Stimulated activated CD4-positive, alpha-beta T cell treated with anti-CD3 and anti-CD28 coated beads, Interleukin-1b, Interleukin-23, amount 100 ng/mL, for 4 hours (primary cell): ENCODE measurements at places on chromosomes 13 and 19.

- no peak for DNase-seq
These were observed 93.4 kb downstream of the UQCRFS1 start for GRCh38 chr19:29119590-29119989.

DNA sequence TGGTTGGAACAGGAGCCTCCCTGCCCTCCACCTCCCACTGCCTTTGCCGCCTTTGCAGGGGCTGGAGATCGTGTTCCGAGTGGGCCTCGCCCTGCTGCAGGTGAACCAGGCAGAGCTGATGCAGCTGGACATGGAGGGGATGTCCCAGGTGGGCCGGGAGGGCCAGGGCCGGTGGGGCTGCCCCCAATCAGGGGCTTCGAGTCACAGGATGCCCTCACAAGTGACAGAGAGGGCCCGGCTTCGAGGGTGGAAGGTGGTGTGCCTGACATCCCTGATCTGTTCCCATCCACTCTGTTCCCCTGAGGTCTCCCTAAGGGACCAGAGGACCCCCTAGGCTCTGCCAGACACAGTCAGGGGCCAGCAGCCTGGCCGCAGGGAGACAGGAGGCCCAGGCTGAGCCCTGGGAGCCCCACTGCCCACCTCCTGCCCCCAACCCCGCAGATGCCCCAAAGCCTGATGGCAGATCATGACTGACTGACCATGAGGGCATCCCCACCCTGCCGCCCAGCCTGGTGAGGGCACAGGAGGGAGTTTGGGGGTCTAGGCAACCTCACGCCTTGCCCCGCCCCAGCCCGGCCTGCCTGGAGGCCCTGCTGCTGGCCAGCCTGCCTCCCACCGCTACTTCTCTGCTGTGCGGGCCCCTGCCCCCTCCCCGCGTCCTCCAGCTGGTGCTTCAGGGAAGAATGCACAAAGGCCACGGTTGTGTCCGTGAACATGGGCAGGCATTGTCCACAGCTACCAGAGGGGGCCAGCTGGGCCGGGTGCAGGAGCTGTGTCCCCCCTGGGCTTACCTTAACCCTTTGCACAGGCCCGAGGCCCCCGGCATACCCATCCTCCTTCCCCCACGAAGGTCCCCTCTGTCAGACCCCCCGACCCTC is 21.8 kb downstream of the EVI5L start:
- no peak for DNase-seq

DNA sequence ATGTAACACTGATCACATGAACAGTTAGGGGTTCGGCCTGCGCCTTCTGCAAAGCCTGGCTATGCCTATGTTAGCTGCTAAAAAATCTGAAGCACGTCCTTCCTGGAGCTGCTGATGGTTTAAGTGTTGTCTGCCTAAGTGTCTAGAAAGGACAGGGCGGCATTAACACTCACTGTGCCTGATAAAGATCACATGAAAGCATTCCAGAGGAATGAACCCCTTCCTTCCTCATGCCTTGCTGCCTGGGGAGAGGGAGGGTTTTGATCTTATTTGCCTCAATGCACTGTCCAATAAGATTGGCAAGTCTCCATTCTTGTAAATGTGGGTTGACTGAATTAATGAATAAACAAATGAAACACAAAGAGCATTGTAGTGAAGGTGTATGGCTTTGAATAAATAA is 5.2 kb downstream of the DOCK9 start:
- DNase-seq = no peak

- DNase-seq = no peak
These were observed 157.4 kb downstream of the MZT1 start for GRCh38 chr13:72570019-72570418.

- no peak for DNase-seq
These were observed 661.5 kb downstream of the FGF9 start for GRCh38 chr13:22332416-22332815.

DNA sequence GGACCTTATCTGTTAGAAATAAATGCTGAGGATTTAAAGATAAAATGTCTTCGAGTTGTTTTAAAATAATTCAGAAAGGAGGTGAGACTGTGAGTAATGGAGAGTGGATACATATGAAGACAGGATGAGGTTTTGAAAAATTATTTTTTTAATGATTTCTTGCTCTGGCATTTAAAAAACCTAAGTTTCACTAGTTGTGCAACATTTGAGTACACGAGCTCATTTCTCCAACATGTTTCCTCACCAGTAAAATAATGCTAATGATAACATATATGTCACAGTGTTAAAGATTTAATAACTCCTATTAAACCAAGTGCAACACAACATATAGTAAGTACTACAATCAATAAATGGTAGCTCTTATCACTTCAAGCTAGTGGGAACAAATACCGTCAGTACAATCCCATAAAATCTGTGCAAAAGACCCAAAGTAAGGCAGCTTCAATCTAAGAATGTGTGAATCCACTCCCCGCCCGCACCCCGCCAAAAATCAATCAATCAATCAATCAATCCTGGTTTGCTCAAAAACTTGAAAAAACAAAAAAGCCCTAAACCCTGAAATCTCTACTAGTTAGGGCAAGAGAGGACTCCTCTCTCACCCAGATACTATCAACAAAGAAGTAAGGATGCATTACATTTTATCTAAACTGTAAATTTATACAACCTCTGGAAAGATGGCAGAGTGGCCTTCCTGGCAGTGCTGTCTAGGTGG is 1.3 kb downstream of the ALG5 start:
- DNase-seq = no peak

GRCh38 chr19:1658150-1659083 is 6.0 kb upstream of the TCF3 start:
- DNase-seq = no peak

- no peak for DNase-seq
These were observed 58.8 kb upstream of the ZNF681 start for GRCh38 chr19:23817519-23817918.

DNA sequence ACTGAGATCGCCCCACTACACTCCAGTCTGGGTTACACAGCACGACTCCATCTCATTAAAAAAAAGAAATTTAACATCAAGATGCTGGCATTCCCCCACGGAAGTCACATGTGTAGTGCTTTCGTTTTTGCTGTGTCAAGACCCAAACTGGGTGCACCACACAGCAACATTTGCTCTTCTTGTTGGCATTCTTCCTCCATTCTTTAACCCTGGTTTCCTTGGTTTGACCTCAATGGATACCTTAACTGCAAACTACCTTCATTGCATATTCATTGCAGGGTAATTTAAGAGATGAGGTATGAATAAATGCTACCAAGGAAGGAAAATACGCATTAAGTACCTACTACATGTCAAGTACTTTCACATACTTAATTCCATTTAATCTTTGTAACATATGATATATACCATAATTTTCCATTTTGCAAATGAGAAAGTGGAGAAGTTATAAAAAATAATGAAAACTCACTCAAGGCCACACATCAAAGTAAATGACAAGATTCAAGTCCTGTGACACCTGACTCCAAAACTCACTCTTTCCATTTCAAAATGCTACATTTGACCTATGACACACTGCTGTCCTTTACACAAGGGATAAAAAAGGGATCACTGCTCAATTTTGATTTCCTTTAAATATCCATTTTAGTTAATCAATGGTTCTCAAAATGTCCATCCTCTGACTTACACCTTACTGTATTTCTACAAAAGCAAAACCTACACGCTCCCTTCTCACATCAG is 59.2 kb downstream of the STK24 start:
- DNase-seq = peak; percentile 18

- no peak for DNase-seq
These were observed 162.1 kb upstream of the MIR17HG start for GRCh38 chr13:91185294-91185863.

DNA sequence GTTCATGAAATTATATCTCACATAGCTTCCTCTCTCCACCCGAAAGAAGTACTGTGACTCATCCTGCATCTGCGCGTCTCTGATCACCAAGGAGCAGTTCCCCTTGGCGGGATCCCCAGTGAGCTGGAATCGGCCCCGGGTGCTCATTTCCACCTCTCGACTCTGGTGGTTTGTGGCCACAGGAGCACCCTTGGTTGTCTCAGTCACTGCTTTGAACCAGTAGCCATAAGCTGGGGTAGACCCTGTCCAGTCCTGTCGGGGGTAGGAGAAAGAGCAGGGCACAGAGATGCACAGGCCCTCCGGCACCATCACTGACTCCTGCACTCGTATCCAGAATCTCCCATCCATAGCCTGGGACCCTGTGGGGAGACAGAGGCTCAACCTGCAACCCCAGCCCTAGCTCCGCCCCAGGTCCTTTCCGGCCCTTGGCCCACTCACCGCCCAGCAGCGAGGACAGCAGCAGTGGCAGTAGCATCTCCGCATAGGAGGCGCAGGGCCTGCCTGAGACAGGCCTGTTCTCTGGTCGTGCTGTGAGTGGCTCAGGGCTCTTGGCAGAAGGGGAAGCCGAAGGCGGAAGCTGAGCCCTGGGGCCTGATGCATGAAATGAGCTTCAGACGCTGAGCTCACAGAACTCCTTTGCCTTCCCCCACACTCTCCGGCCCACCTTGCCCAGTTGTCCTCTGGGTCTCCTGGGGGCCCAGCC is at the start of gene SIGLEC10:
SIGLEC10 (minus strand) TSS at position 536 of the 703 bp plus-strand sequence; CDS start at position 475, 61 bp downstream.
- no peak for DNase-seq

GRCh38 chr19:2652504-2653099 is 49.9 kb downstream of the GNG7 start:
- no peak for DNase-seq

GRCh38 chr19:6185093-6185834 is 49.8 kb downstream of the ACSBG2 start:
- DNase-seq = no peak

DNA sequence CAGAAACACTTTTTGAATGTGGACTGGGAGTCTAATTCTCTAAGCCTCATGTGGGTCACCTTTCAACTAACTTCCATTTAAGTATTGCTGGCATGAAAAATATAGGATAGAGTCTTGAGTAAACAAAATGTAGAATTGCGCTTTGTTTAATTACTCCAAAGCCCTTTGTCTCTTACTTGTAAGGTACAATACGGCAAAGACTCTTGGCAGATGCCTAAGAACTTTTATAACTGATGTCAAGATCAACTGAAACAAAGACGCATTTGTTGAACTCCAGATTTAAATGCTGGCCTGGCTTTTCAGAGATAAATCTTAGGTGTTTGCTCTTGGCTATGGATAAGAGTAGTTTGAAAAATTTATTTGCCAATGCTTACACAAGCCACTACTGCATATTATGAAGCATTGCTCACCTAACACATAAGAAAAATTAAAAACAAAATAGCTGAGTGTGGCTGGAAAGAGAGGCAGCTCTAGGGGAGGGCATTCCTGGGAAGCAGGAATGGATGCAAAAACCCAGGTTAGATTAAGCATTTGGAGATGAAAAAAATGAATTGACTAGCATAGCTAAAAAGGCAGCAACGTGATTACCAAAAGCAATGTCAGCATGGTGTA is 107.3 kb upstream of the STARD13 start:
- no peak for DNase-seq

DNA sequence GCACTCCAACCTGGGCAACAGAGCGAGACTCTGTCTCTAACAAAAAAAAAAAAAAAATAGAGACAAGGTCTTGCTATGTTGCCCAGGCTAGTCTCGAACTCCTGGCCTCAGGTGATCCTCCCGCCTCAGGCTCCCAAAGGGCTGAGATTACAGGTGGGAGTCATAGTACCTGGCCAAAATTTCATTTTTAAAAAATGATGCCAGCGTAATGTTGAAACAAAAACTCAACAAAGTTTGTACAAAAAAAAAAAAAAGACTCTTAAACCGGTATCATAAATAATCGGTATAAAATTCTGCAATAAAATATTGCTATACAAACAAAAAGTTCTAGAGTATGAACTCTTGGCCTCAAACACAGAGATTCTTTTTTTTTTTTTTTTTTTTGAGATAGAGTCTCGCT is 3.5 kb downstream of the GMFG start:
- no peak for DNase-seq

GRCh38 chr13:40476175-40476958 is 190.1 kb downstream of the FOXO1 start:
- no peak for DNase-seq

- DNase-seq = no peak
These were observed 30.0 kb upstream of the POP4 start for GRCh38 chr19:29576046-29576606.

GRCh38 chr19:5580161-5580571 is 12.4 kb upstream of the TINCR start:
- DNase-seq = no peak

DNA sequence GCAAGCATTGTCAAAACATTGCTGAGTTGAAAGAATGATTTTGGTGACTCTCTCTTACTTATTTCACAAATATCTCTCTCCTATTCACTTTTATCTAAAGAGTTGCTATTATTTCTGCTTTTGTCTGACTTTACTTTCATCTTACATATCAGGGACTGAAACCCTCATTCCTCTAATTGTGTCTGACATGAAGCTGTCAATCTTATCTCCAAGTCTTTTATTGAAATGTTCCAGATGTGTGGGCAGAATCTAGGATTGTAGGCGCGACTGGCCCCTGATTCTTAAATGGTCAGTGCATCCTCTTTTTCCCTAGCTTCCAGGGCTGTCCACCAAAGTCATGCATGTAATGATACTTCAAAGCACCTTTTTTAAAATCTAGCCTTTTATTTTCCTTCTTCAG is 174.6 kb downstream of the NDFIP2 start:
- no peak for DNase-seq

- DNase-seq = peak; percentile 86
These were observed 23.1 kb downstream of the LRFN3 start for GRCh38 chr19:35959040-35959967.
